Skeletal muscle tissue (tissue), 5 donors: ENCODE measurements at places on chromosomes 12 and 14. TPM values are rescaled to one million over a fixed set of nuclear protein-coding genes. Genes with fewer than 3 reads are reported as not detected.

Gene TM7SF3
- 31.8 TPM for total RNA-seq

Gene IL31
- total RNA-seq = not detected

Gene AVPR1A
- 14.1 TPM for total RNA-seq

Gene POTEM
- not detected for total RNA-seq

Gene CELA1
- not detected for total RNA-seq

Gene ESRRB
- 1.6 TPM for total RNA-seq

Gene RPS6KL1
- total RNA-seq = 3.1 TPM

Gene CFAP54
- 2.1 TPM for total RNA-seq

Gene ARG2
- 1.0 TPM for total RNA-seq

Gene C12orf56
- 0.52 TPM for total RNA-seq

Gene AEBP2
- total RNA-seq = 39.7 TPM

Gene TAS2R14
- total RNA-seq = 6.8 TPM

Gene DAD1
- total RNA-seq = 244 TPM

Gene GYS2
- total RNA-seq = not detected

Gene DBX2
- under 0.01 TPM for total RNA-seq

Gene PIWIL1
- total RNA-seq = not detected

Gene NEK9
- 59.0 TPM for total RNA-seq

Gene KRT81
- not detected for total RNA-seq

Gene WNT5B
- 30.3 TPM for total RNA-seq

Gene OAS2
- 6.8 TPM for total RNA-seq

Gene TBX5
- total RNA-seq = 2.1 TPM

Gene RAB21
- total RNA-seq = 9.9 TPM

Gene RNASE7
- total RNA-seq = not detected

Gene TSPAN19
- not detected for total RNA-seq

Gene FZD10
- total RNA-seq = 5.7 TPM

Gene ADAM20
- total RNA-seq = 2.1 TPM

Gene GPATCH2L
- 40.2 TPM for total RNA-seq

Gene CD69
- 8.4 TPM for total RNA-seq

Gene TSHR
- total RNA-seq = under 0.01 TPM

Gene CBLN3
- under 0.01 TPM for total RNA-seq

Gene SLC41A2
- total RNA-seq = 12.0 TPM

Gene SLC6A13
- total RNA-seq = 2.6 TPM

Gene DCAF4
- total RNA-seq = 11.5 TPM

Gene MPHOSPH9
- total RNA-seq = 44.9 TPM

Gene PRPH
- total RNA-seq = 2.6 TPM

Gene TARBP2
- 29.7 TPM for total RNA-seq
